ENCODE measurements at places on chromosomes 4 and X.

DNA sequence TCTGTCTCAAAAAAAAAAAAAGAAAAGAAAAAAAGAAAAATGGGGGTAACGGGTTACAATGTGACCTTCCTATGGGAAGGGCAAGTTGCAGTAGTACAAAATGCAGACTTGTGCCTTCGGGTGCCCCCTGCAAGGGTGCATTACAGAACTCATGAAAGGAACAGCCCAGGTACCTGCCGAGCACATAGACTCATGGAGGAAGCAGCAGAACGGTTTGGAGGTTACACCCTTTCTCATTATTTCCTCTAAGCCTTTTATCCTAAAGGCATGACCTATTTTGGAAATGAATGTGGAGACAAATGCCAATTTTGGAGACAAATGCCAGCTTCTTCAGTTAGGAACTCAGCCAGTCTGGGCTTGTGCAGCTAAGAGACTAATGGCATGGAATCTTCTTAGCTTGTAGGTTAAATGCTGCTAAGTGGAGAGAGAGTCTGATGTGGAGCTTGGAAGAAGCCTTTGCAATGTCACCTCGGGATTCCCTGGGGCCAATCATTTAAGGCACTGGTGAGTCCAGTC lies 44.1 kb upstream of the PRKX start:
- no peak for DNase-seq

DNA sequence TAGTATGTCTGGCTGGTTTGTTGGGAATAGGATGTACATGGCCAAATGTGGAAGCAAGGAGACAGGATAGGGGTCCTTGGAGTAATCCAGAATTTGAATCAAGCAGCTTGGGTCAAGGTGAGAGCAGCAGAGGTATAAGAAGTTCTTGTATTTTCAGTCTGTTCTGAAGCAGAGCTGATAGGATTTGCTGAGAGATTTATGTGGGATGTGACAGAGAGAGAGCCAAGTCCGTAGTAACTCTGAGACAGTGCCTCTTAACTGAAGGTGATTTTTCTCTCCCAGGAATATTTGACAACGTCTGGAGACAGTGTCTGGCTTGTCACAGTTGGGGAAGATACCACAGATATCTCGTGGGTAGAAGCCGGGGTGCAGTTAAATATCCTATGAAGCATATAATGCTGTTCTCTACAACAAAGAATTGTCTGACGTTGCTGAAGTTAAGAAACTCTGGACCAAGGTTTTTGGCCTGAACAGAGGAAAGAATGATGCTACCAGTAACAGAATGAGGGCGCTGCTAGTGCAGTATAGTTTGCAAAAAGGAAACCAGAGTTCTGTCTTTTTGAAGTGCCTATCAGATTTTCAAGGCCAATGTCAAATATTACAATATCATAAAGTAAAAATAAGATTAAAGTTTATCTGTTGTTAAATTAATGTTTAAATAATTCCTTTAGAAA lies 184.0 kb downstream of the ARHGAP24 start:
- no peak for DNase-seq

DNA sequence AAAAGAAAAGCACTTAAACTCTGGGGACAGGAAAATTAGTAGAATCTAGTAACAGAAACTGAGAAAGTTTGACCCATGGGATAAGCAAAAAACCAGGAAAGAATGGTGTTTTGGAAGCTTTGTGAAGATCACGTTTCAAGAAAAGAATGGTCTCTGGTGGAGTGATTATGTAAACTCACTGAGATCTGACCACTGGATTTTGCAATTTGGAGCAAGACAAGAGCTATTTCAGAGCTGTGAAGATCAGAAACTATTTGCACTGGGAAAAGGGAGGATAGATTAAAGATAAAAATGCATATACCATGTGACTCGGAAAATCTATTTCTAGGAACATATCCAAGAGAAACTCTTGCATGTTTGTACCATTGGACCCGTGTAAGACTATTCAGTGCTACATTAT lies 4.3 kb downstream of the TMPRSS11D start:
- peak; percentile 22 for DNase-seq

- DNase-seq, result peak; percentile 43
Measured at GRCh38 chr4:2402048-2402842, 16.2 kb downstream of the ZFYVE28 start.

- DNase-seq, result no peak
Measured at GRCh38 chr4:39053983-39054382, 8.0 kb upstream of the KLHL5 start.

- DNase-seq, result no peak
Measured at GRCh38 chr4:124515591-124515990, 196.9 kb downstream of the ANKRD50 start.

DNA sequence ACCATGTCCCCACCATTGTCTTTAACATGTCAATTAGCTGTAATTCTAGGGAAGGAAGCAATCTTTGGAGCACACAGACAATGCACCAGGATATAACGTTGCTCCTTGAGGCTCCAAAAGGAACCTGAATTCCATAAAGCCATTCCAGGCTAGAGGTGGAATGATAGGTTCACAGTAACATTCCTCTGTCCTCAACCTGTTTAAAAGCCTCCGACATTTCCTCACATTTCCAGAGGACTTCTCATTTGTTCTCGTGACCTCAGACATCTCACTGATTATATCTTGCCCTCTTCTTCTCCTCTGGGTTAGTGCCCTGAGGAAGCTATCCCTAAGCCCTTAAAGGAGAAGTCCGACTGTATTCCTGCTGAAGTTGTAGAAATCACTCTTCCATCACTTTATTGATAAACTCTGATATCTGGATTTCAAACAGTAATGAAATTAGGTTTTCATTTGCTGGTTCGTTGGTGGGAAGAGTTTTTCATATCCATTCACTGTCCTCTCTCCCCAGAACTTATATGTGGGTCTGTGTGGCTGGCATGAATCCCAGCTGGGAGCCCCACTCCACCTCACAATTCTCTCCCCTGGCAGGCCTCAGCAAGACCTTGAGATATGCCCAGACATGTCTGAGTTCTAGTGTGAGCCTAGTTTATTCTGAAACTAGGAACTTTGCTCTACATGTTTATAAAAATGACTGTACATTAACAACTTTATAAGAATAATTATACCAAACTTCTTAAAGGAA lies 44.2 kb upstream of the PRSS12 start:
- no peak for DNase-seq

Data from EH (cell line).